ENCODE measurements at places on chromosomes 5 and 9. TPM values are rescaled to one million over a fixed set of nuclear protein-coding genes. Genes with fewer than 3 reads are reported as not detected.

SHISAL2B gene
- total RNA-seq: not detected

HMHB1 gene
- total RNA-seq: not detected

AOPEP gene
- 9.8 TPM for total RNA-seq

NUTM2G gene
- not detected for total RNA-seq

PCDHB4 gene
- not detected for total RNA-seq

PCDHGB7 gene
- total RNA-seq: not detected

OR13D1 gene
- not detected for total RNA-seq

ZNF608 gene
- not detected for total RNA-seq

STC2 gene
- 13.0 TPM for total RNA-seq

NTRK2 gene
- 0.12 TPM for total RNA-seq

ADGRD2 gene
- not detected for total RNA-seq

COL15A1 gene
- total RNA-seq: 0.53 TPM

LECT2 gene
- total RNA-seq: not detected

C9orf153 gene
- total RNA-seq: 0.38 TPM

SOX30 gene
- total RNA-seq: not detected

PCDHB12 gene
- total RNA-seq: not detected

TMEM267 gene
- total RNA-seq: 21.9 TPM
